Cardiac muscle cell (in vitro differentiated cells and primary cell): ENCODE measurements at places on chromosomes 6 and 20.

GRCh38 chr6:35360349-35361138, 18.2 kb downstream of the PPARD start:
- peaks cover 23% of the 10 kb centered on the region for H3K4me1 ChIP-seq
- peak overlapping the region; percentile 64 for H3K27ac ChIP-seq

DNA sequence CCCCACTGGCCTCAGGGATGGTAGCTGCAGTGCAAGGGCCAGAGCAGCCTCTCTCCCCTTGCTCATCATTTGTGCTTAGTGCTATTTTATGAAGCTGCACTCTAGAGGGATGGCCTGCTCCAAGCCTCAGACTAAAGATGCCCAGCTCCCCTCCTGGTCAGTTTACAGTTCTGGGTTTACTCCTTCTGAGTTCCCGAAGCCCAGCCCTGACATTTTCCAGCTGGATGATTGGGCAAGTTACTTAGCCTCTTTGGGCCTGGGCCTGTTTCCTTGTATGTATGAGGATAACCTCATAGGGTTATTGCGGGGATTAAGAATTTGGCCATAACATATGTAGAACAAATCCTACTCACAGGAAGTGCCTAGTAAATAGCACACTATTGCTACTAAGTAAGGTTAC, 31.8 kb upstream of the EMILIN3 start:
- no peaks in the 10 kb centered on the region for H3K4me1 ChIP-seq
- H3K27me3 ChIP-seq = no peaks in the 10 kb centered on the region
- no peak overlapping the region for H3K4me3 ChIP-seq
- DNase-seq = peak; percentile 82
- no peaks in the 10 kb centered on the region for H3K36me3 ChIP-seq
- H3K27ac ChIP-seq = no peak overlapping the region

- no peak overlapping the region for H3K27ac ChIP-seq
- no peak overlapping the region for H3K4me3 ChIP-seq
- DNase-seq = no peak
- no peaks in the 10 kb centered on the region for H3K27me3 ChIP-seq
- no peaks in the 10 kb centered on the region for H3K36me3 ChIP-seq
Observed at GRCh38 chr6:5351552-5352210, 90.4 kb downstream of the FARS2 start.

DNA sequence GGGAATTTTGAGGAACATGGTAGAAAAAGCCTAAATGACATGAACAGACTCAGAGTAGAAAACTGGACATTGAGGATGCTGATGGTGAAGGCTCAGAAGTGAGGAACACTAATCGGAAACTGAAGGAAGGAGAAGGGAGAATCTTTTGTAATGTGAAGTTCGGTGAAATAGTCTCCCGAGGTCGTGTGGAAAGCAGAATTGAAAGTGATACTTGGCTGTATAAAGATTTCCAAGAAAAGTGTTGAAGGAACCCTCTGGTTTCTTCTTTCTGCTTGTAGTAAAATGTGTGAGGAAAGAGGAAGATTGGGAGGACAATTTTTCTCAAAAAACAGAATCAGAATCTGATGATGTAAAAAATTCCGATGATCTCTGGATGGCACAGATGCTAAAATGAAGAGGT, 115.4 kb downstream of the LAMP5 start:
- H3K4me1 ChIP-seq = no peaks in the 10 kb centered on the region
- H3K27me3 ChIP-seq = no peaks in the 10 kb centered on the region
- H3K4me3 ChIP-seq = no peak overlapping the region
- no peaks in the 10 kb centered on the region for H3K36me3 ChIP-seq

DNA sequence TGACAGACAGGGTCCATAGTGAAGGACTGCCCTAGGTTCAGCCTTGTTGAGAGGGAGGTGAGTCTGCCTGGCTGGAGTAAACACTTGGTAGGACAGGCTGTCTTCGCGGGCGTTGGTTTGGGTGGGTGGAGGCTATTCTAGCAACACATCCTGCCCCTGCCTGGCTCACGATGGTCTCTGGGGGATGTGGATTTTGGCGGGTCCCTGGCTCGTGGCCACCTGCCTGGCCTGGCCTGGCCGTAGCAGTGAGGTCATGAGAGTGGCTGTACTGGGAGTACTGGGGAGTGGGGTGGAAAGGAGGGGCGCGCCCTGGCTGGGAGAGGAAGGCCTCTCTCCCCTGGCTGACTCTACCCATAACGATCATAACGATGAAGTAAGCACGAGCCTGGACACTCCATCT, 30.2 kb upstream of the MRPS18A start:
- H3K36me3 ChIP-seq = no peaks in the 10 kb centered on the region
- peaks cover 6% of the 10 kb centered on the region for H3K4me1 ChIP-seq
- DNase-seq = no peak
- H3K4me3 ChIP-seq = no peak overlapping the region

- H3K4me1 ChIP-seq = peaks cover 9% of the 10 kb centered on the region
- no peaks in the 10 kb centered on the region for H3K36me3 ChIP-seq
- H3K4me3 ChIP-seq = no peak overlapping the region
- no peaks in the 10 kb centered on the region for H3K27me3 ChIP-seq
- no peak overlapping the region for H3K27ac ChIP-seq
- DNase-seq = no peak
Observed at GRCh38 chr6:6775074-6775473, 186.6 kb downstream of the LY86 start.

DNA sequence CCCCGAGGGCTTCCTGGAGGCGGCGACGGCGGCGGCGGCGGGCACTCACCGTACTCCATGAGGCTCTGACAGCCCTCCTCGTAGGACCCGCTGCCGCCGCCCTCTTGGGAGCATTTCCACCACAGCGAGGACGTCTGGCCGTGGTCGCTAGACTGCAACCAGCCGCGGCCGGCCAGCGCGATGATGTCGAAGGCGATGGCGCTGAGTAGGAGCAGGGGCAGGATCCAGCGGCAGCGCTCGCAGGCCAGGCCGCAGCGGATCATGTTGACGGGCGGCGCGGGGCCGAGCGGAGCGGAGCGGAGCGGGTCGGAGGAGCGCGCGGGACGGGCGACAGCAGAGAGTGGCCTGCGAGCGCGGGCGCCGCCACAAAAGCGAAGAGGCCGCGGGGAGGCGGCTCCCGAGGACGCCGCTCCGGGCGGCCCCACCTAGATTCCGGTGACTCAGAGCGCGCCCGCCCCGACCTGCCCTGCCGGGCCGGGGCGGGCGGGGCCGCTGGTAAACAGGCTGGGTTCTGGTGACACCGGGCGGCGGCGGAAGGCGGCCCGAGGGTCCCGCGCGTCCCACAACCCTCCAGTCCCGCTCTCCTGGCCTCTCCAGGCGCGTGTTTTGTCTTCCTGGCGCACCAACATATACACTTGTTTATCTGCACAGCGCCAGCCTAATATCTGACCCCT, at the start of gene PERP:
Gene PERP (minus strand): TSS at position 342 of the 674 bp plus-strand sequence. CDS start 79 bp downstream, at position 263.
- H3K27me3 ChIP-seq = no peaks in the 10 kb centered on the region
- H3K36me3 ChIP-seq = no peaks in the 10 kb centered on the region
- peak; percentile 78 for DNase-seq
- peaks cover 16% of the 10 kb centered on the region for H3K4me1 ChIP-seq
- H3K27ac ChIP-seq = peak within 1 kb of the TSS; percentile 70

- no peaks in the 10 kb centered on the region for H3K27me3 ChIP-seq
- no peak for DNase-seq
- H3K27ac ChIP-seq = peak overlapping the region; percentile 82
- peaks cover 30% of the 10 kb centered on the region for H3K36me3 ChIP-seq
Observed at GRCh38 chr6:157186785-157187181, 136.5 kb downstream of the TMEM242 start.

DNA sequence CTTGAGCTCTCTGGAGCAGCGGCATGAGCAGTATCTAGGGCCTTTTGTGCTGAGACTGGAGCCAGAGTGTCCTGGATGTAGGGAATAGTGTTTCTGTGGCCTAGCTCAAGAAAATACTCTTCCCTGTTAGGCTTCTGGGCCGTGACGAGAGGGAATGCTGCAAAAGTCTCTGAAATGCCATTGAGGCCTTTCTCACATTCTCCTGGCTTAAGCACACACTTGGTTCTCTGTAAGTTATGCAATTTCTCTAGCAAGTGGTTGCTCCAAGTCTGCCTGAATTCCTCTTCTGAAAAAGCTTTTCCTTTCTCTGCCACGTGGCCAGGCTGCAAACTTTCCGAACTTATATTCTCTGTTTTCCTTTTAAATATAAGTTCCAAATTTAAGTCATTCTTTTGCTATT, 744.4 kb downstream of the GRIK2 start:
- no peak overlapping the region for H3K4me3 ChIP-seq
- no peak for DNase-seq
- H3K27me3 ChIP-seq = no peaks in the 10 kb centered on the region
- H3K36me3 ChIP-seq = no peaks in the 10 kb centered on the region
- H3K4me1 ChIP-seq = no peaks in the 10 kb centered on the region

DNA sequence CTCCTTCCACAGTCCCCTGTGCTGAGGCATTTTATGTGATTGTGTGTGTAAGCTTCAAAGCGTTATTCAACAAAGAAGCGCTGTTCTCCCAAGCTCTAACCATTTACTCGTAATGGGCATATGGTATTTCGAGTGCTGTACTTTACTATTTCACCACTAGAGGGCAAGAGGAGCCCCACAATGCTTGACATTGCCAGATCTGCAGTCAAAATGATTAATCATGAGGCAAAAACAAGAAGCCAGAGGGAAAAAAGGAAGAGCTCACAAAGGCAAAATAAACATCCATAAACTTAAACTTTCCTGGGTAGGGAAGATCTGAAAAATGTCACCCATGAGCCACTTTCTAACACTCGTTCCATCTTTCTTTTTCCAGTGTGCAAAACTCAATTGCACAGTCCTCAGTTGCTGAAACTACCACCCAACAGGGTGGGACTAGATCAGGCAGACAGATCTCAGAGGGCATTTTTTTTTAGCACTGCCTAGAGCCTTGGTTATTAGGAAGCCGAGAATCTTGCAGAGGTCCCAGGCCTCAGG, 215.0 kb upstream of the PLCB4 start:
- no peaks in the 10 kb centered on the region for H3K36me3 ChIP-seq
- peaks cover 16% of the 10 kb centered on the region for H3K4me1 ChIP-seq
- peak overlapping the region; percentile 20 for H3K27ac ChIP-seq
- DNase-seq = peak; percentile 91

DNA sequence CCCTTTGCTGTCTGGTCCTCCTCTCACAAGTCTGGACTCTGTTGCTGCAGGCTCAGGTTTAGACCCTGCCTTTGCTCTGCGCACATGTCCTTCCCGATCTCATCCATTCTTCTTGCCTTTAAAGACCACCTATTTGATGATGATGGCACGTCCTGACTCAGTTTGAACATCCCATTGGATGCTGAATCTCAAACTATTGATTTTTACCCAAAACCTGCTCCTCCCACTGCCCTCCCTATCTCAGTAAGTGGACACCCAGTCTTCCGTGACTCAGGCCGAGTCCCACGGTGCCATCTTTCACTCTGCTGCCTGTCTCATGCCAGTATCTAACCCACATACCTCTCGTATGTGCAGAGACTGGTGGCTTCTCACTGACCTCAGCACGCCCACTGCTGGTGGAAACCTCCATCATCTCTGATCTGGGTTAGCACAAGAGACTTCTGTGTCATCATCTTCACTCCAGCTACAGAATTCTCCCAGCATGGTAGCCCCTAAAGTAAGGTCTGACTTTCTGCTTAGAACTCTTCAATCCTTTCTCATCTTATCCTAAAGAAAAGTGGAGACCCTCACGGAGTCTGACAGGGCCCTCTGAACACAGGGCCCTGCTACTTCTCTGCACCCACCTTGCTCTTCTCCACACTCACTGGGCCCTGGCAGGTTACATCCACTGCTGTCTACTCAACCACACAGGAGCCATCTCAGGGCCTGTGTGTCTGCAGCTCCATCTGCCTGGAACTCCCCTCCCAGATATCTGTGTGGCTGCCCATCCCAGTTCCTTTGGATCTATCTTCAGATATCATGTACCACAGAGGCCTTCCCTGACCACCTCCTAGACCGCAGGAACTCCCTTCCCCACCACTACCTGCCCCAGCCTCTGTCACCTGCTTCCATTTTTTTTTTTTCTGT, 387.1 kb upstream of the AGPAT4 start:
- no peak for DNase-seq
- no peaks in the 10 kb centered on the region for H3K27me3 ChIP-seq
- H3K27ac ChIP-seq = no peak overlapping the region
- no peaks in the 10 kb centered on the region for H3K36me3 ChIP-seq
- H3K4me3 ChIP-seq = no peak overlapping the region

DNA sequence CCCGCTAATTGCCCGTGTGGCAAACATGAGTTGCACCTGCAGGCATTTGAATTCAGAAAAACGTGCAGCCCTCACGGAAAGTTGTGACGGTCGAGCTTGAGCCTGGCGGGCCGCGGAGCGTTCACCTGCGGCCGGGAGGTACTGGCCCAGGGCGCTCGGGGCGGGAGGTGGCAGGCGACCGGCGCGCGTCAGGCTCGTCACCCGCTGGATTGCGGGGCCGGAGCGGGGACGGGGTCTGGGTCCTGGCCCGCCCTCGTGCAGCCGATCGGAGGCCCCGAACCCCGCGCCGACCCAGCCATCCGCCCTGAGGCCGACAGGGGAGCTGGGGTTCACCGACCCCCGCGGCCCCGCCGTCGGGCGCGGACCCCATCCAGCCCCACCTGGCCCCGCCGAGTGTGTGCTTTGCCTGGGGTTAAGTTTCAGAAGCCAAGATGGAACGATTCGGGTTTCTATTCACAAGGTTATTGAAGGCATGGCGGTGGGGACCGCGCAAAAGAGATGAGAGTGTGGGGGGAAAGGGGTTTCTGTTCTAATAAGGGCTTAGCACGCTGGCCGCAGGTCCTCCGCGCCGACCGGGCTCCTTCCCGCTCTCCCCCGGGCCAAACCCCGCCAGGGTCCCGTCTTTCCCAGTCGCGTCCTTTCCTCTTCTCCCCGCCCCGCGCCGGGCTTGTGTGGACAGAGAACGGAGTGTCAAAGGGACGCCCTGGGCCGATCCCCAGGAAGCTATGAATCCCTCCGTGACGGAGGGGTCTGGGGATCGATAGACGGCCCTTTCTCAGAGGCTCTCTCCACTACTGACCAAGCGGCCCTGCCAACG, 1.6 kb upstream of the HEY2 start:
- H3K4me3 ChIP-seq = peak overlapping the region; percentile 84
- H3K27ac ChIP-seq = peak overlapping the region; percentile 92
- DNase-seq = peak; percentile 12
